ENCODE measurements at places on chromosomes 6 and 20. TPM values are rescaled to one million over a fixed set of nuclear protein-coding genes. Genes with fewer than 3 reads are reported as not detected.

GRCh38 chr6:1758076-1758679 is 148.5 kb downstream of the FOXC1 start:
- no peak for DNase-seq

DNA sequence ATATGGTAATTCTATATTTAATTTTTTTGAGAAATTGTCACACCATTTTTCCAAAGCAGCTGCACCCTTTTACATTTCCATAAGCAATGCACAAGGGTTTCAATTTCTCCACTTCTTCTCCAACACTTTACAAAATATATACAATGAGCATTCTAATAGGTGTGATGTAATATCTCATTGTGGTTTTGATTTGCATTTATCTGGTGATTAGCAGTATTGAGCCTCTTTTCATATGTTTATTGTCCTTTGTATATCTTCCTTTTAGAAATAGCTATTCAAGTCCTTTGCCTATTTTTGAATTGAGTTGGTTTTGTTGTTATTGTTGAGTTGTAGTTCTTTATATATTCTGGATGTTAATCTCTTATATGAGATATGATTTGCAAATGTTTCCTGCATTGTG is 47.6 kb upstream of the HBS1L start:
- DNase-seq = no peak

The NEDD9 gene
- polyA plus RNA-seq = 12.8 TPM

The PKIB gene
- polyA plus RNA-seq = 1.6 TPM

The NOX3 gene
- polyA plus RNA-seq = not detected
